ENCODE measurements at places on chromosomes 12 and 14. TPM values are rescaled to one million over a fixed set of nuclear protein-coding genes. Genes with fewer than 3 reads are reported as not detected.
A peak's percentile ranks its signal among the peaks of the same experiment; 100 is the strongest.

PLEKHG7 gene
- total RNA-seq = not detected

LRP1-AS gene
- total RNA-seq = not detected

UBE3B gene
- 19.7 TPM for total RNA-seq

- DNase-seq = no peak
These were observed 21.8 kb upstream of the C14orf180 start for GRCh38 chr14:104557766-104558165.

ASCL1 gene
- total RNA-seq = not detected

DNA sequence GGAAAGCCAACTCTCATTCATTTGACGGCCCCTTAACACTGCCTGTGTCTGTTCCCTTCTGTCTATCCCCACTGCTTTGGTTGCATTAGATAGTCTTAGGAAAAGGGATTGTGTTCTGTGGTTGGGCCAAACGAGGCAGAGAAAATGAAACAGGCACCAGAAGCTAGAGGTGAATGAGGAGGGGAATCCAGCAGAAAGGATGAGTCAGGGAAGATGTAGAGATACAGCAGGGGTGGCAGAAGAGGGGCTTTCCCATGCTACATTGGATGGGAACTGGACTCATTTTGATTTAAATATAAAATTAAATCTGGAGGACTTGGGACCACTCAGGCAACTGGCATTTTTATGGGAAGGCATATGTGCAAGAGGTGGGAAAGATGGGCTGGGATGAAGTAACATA is 43.3 kb downstream of the OTOGL start:
- peak; percentile 45 for DNase-seq

DNA sequence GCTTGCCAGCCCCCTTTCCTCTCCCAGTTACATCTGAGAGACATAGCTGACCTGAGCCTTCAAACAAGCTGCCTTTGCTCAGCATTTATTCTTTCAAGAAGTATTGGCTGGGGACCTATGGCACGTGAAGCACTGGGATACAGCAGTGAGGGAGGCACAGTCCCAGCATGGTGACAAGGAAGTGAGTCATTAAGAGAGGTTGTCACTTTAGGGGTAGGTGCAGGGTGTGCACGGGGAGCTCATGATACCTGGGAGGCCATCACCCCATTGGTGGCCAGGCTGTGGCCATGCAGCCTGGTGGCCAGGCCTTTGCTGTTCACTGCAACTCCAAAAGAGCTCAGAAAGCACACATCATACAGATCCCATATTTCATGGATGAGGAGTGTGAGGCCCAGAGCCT is 5.7 kb upstream of the KRT75 start:
- no peak for DNase-seq

HSPB8 gene
- total RNA-seq = 58.4 TPM

GRCh38 chr14:60594062-60594461 is 55.2 kb downstream of the SIX1 start:
- no peak for DNase-seq

- peak; percentile 76 for DNase-seq
These were observed 67.6 kb upstream of the CDKN3 start for GRCh38 chr14:54329082-54329695.

DNA sequence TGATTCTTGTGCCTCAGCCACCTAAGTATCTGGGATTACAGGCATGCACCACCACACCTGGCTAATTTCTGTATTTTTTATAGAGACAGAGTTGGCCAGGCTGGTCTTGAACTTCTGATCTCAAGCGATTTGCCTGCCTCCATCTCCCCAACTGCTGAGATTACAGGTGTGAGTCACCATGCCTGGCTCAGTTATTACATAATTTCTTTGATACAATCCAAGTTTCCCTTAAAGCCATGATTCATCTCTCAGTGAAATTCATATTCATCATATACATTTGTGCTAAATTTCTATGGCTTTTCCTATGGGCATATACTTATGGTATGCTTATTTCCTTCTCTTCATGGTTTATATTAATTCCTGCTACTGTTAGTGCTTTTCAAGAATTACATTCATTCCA is 29.1 kb upstream of the PZP start:
- DNase-seq = no peak

GRCh38 chr14:105938055-105938863 is 411.9 kb downstream of the TMEM121 start:
- DNase-seq = no peak

DNA sequence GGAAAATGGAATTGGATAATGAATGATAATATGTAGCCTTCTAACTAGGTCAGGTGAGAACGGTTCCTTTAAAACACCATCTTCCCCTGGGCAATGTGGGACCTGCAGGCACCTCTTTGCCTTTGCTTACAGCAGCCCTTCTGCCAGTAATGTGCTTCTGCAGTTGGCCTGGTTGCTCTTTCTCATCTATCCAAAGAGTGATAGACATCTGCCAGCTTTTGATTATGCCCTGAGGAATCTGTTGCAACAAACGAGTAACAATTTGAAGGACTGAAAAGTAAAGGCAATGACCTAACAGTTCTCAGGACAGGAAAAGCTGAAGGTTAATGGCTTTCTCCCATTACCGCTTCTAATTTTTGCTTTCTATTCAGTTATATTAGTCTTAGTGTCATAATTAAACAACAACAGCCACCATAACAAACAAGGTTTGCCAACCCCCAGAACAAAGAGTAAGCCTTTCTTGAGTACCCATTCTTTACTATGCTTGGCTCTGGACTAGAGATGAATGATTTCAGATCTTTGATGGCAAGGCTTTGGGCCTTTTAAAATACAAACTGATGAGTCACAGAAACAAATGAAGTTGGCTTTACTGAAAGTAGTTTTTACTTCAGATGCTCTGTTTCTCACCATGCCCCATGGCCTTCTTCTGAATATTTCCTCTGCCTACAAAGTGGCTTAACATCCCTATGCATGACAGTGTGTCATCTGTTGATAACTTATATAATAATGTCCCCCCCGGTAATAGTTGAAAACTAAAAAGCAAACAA is 76.1 kb upstream of the KRR1 start:
- no peak for DNase-seq

GRCh38 chr12:52029685-52030084 is 21.6 kb upstream of the NR4A1 start:
- peak; percentile 73 for DNase-seq

- no peak for DNase-seq
These were observed 20.6 kb downstream of the RASSF8 start for GRCh38 chr12:25979059-25979458.

- no peak for DNase-seq
These were observed 196.7 kb downstream of the RMST start for GRCh38 chr12:97659117-97659880.
